ENCODE measurements at places on chromosomes 11 and 22.
A peak's percentile ranks its signal among the peaks of the same experiment; 100 is the strongest.

- DNase-seq: peak; percentile 48
These were observed 451.5 kb upstream of the FAT3 start for GRCh38 chr11:91773090-91773489.

DNA sequence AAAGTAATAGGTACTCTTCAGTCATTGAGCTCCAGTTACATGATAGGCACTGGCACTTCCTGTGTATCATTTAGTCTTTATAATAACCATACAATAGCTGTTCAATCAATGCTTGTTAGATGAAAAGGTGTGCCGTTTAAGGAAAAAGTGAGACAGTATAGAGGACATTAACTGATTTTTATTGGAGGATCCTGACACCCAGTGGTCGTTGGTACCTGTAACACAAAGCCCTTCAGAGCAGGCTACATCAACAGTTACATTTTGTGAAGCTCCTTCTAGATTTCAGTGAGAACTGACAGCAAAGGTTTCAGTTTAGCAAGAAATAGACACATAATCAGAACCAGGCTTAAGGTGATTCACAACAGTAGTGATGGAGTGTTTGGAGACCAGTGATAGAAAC lies 44.2 kb downstream of the CCDC81 start:
- DNase-seq: peak; percentile 3

- DNase-seq: no peak
These were observed 396.6 kb downstream of the NELL1 start for GRCh38 chr11:21066030-21066429.

DNA sequence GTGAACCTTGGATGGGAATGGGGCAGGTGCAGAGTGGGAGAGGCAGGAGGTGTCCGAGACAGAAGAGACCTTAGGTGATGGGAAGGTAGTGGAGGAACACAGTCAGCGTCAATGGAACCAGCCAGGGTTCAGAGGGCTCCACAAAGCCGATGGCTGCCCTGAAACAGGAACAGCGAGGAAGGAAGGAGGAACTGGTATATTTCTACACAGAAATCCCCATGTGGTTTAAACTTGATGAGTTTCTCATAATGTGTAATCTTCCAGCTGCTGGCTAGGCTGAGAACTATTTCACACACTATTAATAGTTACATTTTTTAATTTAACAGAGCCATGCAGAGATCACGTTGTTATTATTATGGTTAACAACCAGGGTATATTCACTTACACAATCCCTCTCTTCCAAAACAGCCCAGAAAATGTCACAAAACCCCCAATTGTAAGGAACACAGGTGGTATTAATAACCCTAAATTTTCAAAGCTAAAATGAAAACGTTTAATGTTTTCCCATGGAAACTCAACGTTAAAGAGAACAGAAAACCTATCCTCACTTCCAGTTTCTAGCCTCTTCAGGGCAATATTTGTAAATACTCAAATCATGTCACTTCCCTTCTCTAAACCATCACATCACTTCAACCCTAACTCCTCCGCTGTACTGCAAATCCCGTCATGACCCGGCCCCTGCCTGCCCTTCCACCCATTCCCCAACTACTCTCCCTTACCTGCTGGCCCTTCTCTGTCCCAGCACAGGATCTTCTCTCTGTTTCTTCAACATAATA lies 74.5 kb upstream of the ARFGAP3 start:
- DNase-seq: no peak

DNA sequence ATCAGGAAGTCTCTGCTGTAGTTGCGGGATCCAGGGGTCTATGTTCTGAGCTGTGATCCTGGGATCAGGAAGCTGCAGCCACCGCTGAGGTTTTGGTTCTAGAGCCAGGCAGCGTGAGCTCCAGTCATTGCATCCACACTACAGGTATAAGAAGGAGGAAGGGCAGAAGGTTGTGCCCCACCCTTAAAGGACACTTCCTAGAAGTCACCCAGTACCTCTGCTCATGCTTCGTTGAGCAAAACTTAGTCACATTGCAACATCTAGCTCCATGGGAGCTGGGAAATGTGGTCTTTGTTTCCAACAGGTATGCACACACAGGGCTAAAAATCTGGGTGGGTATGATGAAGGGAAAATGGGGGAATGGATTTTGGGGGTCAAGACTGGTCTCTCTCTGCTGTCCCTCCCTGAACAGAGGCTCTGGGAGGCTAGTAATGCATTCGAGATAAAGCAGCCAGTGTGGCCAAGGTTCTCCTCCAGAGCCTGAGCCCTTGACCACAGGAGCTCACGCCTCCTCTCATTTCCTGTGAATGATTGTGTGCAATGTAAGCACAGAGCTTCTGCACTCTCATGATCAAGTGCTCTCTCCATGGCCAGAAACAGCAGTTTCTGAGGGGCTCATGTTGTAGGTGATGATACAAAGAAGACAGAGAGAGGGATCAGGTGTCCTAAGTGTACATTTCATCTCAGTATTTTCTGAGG lies 86.8 kb upstream of the OR4B1 start:
- DNase-seq: no peak
